Activated CD4-positive, alpha-beta T cell treated with anti-CD3 and anti-CD28 coated beads, Interleukin-2, amount 50 U/mL, for 24 hours (primary cell): ENCODE measurements at places on chromosomes 5 and 9.

DNA sequence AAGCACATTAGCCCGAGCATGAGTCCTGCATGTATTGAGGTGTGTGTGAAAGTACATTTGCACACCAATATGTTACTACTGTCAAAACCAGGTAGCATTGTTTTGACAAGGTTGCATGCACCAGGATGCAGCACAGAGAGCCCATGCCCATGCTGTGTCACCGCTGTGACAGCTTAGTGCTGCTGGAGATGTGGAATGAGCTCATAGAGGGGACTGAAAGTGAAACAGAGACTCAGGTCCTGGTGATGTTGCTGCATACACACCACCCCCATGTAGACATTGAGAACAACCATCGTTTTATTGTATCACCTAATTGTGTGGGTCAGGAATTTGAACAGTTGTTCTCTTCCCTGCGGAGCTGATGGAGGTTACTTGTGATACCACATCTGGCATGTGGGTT is 53.0 kb downstream of the GADD45G start:
- DNase-seq = no peak

GRCh38 chr5:33372721-33373472 is 67.9 kb upstream of the TARS1 start:
- DNase-seq = no peak

GRCh38 chr5:6143523-6143922 is 234.8 kb downstream of the MED10 start:
- DNase-seq = no peak

- peak; percentile 12 for DNase-seq
Measured at GRCh38 chr9:21326526-21327139, 8.6 kb downstream of the KLHL9 start.

- no peak for DNase-seq
Measured at GRCh38 chr5:163880302-163880701, 374.9 kb downstream of the MAT2B start.

DNA sequence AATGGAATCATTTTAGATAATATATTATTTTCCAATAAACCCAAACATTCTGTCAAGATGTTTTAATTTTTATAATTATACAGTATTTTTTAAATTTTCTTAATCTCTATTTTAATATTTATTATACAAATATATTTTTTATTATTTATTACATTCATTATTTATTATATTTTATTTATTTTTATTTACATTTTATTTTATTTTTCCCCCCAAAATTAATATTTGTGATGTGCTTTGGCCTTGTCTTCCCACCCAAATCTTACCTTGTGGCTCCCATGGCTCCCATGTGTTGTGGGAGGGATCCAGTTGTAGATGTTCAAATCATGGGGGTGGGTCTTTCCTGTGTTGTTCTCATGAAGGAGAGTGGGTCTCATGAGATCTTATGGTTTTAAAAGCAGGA is 382.1 kb downstream of the TLE4 start:
- DNase-seq = no peak

GRCh38 chr5:180790524-180790923 is 12.1 kb downstream of the MGAT1 start:
- no peak for DNase-seq

GRCh38 chr5:32004404-32004803 is 169.7 kb downstream of the GOLPH3 start:
- no peak for DNase-seq

DNA sequence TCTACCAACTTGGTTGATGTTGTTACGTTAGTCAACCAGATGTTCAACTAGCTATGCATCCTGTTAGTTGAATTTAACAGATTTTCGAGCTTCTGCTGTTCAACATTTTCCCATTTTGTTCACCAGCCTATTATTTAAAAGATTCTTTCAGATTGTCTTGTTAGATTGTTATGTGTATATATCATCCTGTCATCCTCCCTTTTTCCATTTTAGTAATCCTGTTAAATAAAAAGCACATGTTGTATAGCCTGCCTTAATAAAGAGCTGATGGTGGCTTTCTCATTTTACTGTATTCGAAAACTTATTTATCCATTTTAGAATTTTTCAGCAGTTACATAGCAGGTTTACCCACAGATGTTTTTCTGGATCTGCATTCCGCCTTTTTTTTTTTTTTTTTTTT is 4.3 kb downstream of the TMEFF1 start:
- DNase-seq = no peak

DNA sequence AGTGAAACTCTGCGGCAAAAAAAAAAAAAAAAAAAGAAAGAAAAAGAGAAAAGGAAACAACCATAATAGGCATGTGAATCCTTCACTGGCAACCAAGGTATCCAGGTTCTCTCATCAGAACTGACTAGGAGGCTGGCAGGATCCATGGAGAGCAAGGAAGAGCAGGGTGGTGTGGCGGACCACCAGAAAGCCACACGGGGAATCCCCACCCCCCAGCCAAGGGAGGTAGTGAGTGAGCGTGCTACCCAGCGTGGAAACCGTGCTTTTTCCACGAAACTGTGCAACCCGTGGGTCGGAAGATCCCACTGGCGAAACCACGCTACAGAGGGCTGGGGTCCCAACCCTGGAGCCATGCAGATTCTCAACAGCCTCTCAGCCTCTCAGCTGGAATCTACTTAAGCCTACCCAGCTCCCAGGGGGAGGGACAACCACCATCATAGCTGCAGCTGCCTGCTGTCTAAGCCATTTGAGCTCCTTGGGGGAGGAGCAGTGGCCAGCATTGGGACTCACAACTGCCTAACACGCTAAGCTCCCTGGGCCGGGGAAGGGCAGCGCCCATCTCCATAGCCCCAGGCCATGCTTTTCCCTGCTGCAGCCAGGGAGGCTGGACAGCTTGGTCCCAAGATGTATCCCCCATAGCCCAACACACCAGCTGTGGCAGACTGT is 91.6 kb downstream of the PRELID2 start:
- DNase-seq = no peak

- DNase-seq = no peak
Measured at GRCh38 chr5:93677359-93677891, 64.0 kb downstream of the POU5F2 start.

GRCh38 chr5:54895816-54896341 is 89.5 kb downstream of the ESM1 start:
- DNase-seq = no peak

DNA sequence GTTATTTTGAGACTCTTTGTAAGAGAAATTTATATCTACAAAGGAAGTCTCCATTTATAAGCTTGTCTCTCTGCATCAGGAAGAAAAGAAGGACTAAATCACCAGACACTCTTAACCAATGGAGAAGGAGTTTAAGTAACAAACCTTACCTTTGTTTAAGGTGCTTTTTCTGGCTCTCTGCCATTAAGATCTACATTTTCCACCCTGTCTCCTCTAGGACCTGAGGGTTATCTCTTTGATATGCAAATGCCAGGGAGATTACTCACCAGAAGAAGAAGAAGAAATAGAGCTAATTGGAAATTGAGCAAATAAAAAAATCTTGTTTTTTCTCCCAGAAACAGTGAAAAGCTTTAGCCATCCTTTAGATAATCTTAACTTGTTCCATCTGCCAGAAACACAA is 60.9 kb downstream of the CDKN2A start:
- DNase-seq = no peak

- no peak for DNase-seq
Measured at GRCh38 chr5:62718324-62718723, 139.7 kb downstream of the LRRC70 start.

- no peak for DNase-seq
Measured at GRCh38 chr5:92809855-92810465, 771.1 kb downstream of the NR2F1-AS1 start.

DNA sequence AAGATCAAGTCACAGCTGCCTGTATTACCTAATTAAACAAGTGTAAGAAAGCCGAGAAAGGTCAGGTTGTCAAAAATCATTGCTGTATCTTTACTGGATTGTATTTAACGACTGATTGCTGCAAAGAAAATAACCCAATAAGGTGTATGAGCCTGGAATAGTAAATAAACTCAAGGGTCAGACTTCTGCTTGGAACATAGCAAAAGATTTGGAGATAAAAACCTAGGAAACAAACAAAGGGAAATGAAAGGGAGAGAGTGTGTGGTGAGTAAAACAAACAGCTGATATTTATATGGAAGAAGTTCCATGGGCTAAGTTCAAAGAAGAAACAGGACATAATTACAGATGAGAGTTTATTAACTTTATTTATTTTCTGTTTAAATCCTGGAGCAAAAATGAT is 354.0 kb downstream of the TLR4 start:
- DNase-seq = no peak

DNA sequence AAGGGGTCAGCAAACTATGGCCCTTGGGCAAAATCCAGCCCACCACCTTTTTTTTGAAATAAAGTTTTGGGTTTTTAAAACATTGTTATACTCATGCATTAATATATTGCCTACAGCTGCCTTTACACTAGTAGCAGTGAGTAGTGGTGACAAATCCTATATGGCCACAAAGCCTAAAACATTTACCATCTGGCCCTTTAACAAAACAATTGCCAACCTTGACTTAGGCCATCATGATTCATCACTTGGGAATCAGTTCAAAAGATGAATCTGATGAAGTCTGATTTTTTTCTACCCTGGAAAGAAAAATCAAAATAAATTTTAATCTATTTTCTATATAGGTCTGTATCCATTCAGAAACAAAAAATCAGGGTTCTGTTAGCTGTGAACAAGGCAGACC is 484.9 kb downstream of the BNC2 start:
- DNase-seq = no peak

DNA sequence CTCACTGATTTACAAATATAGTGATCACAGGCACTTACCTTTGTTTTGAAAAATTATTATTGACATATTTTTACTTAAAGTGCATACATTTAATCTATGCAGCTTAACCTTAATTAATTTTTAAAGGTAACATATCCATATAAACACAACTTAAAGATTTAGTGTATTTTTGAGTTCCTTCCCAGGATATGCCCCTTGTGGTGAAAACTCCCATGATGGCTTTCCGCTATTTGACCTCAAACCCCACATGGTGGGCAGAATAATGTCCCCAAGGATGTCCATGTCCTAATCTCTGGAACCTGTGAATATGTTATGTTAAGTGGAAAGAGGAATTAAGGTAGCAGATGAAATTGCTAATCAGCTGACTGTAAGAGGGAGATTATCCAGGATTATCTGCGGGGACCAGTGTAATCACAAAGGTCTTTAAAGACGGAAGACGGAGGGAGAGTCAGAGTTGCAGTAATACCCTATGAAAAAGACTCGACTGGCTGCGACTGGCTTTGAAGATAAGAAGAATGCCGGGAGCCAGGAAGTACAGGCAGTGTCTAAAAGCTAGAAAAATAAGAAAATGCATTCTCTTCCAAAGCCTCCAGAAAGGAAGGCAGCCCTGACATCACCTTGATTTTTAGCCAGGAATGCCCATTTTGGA is 193.9 kb downstream of the ICE1 start:
- no peak for DNase-seq

DNA sequence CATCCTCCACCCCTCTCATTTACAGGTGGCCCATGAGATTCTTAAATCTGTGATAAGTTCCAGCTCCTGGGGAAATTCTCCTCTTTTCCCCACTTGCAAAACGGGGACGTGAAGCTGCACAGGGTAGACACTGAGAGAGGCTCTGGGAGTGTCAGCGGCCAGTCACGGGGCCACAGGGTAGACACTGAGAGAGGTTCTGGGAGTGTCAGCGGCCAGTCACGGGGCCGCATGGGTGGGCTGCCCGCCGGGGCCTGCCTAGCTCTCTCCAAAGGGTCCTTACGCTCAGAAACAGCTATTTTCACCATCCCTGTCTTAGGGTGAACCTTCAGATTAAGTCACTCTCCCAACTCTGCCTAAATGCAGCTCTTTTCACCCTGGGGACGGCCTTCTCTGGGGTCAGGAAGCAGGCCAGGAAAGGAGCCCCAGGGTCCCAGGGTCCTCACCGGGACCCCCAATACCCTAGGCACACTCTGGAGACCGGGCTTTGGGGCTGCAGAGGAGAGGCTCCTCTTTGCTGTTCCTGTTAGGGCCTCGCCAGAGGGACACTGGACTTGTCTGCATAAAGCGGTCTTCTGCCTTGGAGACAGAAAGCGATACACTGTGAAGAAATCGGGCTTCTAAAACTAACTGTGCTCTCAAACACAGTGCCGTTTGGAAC is 1.5 kb downstream of the FAM78A start:
- no peak for DNase-seq

- no peak for DNase-seq
Measured at GRCh38 chr5:137055271-137055872, 443.8 kb downstream of the SPOCK1 start.

DNA sequence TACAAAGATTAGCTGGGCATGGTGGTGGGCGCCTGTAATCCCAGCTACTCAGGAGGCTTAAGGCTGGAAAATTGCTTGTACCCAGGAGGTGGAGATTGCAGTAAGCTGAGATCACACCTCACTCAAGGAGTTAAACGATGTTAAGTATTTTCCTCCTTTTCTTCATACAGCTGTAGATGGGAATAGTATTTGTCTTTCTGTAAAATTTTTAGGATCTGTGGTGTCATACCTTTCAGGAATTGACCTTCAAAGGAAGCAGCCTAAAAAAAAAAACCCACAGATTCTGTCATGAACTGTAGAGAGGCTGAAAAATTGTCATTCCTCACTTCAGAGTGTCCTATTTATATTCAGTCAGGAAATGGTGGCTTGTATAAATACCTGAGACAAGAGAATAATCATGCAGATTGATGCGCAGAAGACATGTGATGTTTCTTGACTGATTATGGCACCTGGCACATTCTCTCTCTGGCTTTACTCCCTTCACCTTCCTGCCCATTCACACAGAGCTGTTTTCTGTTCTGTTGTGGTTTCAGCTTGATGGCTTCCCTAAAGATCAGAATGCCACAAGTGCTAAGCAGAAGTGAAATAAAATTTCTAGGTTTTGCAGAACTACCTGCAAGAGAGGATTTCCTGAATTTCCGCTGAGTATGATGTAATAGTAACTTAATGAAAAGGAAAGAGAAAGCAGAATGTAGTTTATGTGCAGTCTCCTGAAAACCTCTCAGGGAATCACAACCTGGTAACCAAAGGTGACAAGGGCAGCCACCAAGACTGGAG is 3.8 kb downstream of the IFNA1 start:
- no peak for DNase-seq

DNA sequence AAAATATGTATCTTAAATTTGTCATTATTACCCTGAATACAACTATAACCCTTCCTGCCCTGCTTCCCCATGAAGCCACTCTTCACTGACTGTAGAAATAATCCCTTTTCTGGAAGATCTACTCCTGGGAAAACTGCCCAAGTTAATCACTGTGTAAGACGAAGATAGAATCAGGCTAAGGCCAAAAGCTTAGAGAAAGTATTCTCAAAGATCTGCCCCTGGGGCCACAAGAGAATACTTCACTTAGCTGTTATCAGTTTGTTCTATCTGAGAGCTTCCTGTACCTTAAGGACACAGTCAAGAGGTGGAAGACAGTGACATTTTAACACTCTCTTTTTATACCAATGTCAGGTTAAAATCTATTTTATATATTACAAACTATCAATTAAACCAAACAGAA is 33.8 kb downstream of the RNF145 start:
- DNase-seq = no peak

- DNase-seq = no peak
Measured at GRCh38 chr5:65010841-65011240, 242.1 kb downstream of the CWC27 start.

DNA sequence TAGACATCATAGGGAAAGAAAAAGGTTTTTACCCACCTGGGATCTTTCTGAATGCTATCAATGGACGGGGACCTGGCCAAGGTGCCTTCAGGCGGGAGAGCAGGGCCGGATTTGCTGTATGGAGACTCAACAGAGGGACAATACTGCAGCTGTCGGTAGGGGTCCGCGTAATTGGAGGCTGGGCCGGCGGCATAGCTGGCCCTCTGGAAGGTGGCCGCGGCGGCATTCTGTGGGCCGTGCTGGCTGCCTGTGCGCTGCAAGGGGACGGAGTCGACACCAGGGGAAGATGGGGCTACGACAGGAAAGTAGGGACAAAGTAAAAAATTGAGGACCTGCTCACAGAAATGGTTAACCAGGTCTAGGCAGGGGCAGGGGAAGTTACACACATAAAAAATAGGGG is 557.9 kb downstream of the CTNND2 start:
- no peak for DNase-seq
